Colonic mucosa (tissue), 4 donors: ENCODE measurements at places on chromosomes 3 and 15. TPM values are rescaled to one million over a fixed set of nuclear protein-coding genes. Genes with fewer than 3 reads are reported as not detected.

Gene RHOV
- total RNA-seq = 14.9 TPM

GRCh38 chr15:68620721-68621527, 42.1 kb downstream of the CORO2B start:
- peak; percentile 70 for DNase-seq

Gene MYZAP
- 11.7 TPM for total RNA-seq

DNA sequence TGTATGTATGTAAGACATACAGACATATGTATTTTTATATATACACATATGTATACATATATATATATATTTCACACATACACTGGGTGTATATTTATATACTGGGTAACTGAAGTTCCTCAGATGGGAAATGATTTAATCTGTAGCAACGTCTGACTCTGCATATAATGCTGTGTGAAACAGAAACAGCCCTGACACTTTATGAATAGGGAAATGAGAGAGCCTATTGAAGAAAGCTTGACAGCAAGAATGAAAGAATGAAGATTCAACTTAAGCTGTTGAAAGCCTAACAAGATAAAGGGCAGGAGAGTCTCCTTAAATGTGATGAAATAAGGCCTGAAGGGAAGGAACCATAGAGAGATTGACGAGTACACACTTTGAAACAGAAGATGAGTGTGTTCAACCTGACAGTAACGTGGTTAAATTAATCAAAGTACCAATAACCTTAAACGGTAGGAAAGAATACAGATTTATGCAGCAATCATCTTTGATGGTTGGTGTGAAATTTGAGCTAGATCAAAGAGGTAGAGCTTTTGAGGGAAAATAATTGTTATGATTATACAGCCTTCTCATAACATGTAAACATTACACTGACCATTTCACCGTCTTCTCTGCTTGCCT, 169.9 kb downstream of the MECOM start:
- DNase-seq = no peak

DNA sequence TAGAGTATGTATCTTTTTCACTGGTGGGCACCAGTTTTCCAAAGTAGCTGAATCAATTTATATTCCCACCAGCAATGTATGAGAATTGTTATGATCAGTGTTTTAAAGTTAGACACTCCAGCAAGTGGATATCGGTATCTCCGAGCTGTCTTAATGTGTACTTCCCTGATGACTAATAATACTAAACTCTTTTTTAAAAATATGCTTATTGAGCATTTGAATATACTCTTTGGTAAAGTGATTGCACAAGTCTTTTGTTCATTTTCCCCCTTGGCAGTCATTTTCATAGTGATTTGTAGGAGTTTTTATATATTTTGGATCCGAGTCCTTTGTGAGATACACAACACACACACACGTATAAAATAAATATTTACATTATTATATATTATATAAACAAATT, 12.5 kb upstream of the FEM1B start:
- DNase-seq = no peak

- DNase-seq = no peak
Observed at GRCh38 chr3:25237602-25238001, 190.5 kb upstream of the RARB start.

Gene KLHL40
- not detected for total RNA-seq

DNA sequence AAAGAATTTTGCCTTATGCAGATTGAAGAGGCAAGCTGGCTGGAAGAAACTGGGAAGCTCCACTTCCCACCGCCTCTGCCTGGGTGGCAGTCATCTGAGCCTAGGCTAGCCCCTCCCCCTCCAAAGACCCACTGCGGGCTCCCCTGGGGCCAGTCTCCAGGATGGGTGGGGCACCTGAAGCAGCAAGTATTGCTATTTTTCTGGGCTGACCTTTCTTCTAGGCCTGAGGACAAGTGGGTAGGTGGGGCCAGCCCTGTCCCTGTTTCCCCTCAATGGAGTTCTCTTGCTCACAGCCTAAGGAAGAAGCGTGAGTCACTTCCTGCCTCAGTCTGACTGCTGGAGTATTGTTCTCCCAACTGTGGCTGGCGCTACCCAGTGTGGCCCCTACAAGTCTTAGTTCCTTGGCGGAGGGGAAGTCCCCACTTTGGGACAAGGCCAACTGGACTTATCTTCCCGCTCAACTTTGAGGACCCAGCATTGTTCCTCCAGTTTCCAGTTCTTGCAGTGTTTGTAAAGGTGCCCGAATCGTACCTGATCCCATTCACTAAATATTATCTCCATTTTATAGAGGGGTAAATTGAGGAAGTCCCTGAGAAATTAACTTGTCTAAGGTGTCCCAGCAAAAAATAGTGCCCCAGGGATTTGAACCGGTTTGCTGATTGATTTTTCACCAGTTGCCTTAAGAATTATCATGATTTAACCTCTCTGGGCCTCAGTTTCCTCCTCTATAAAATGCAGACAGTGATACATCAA, 1.4 kb downstream of the FURIN start:
- DNase-seq = peak; percentile 72

Gene CYP1A2
- not detected for total RNA-seq

Gene SLC9C1
- 0.15 TPM for total RNA-seq

Gene ZSCAN29
- total RNA-seq = 26.2 TPM

Gene CD96
- 2.8 TPM for total RNA-seq

DNA sequence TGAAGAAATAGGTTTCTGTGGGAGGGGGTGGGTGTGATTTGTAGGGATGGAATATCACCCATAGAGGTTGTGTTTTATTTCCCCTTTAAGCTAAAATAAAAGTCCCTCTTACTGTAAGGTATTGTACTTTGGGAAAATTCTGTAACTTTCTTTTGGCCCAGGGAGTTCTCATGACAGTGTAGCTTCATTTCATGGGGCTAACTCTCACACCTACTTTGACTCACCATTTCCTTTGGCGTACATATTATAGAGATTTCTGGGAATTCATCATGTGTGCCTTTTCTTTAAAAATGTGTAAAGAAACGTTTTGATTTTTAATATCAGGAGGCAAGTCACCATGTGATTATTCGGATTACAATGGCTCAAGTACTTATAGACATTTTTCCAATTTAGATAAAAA, 477.7 kb upstream of the CFAP20DC start:
- no peak for DNase-seq

DNA sequence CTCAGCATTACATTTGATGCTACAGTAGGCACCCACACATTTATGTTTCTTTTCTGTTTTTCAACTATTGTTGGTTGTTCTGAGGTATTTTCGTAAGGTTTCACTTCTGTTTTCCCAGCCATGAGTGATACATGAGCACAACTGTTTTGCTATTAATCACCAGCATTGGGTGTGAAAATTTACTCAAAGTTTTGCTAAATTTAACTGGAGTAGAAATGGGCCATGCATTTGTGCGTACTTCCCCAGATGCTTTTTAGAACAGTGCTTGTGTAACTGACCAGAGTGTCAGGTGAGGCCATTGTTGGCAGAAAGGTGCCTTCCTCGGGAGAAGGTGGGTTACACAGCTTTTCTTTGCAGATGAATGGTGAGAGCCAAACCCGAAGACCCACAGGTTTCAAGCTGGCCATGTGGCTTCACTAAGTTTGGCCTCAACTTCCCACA, 70.4 kb downstream of the ST6GAL1 start:
- DNase-seq = no peak

Gene GASK1A
- 2.2 TPM for total RNA-seq

DNA sequence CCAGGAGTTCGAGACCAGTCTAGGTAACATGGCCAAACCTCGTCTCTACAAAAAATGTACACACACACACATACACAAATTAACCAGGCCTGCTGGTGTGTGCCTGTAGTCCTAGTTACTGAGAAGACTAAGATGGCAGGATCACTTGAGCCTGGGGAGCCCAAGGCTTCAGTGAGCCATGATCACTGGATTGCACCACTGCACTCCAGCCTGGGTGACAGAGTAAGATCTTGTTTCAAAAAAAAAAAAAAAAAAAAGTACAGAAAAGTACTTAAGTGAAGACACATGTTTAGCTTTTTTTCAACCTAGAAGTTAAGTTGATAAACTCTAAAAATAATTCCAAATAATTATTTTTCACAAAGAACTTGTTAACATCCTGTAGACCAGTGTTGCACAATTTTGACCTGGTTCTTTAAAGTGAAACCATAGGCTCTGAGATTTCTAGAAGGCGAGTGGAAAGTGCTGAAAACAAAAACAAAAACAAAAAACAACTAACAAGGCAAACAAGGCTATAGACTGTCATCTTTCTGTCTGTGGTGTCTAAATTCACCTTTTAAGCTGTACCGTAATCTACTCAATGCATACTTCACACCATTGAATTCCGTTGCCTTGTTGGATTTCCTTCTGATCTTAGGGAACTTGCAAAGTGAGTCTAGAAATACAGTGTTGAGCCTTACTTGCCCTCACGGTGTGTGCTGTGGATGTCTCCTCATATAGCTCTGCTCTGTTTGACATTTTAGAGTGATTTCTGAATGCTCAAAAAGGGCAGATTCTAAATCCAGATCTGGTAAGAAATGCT, 63.5 kb downstream of the CHST2 start:
- DNase-seq = no peak

- no peak for DNase-seq
Observed at GRCh38 chr15:82018201-82018600, 27.6 kb downstream of the MEX3B start.

DNA sequence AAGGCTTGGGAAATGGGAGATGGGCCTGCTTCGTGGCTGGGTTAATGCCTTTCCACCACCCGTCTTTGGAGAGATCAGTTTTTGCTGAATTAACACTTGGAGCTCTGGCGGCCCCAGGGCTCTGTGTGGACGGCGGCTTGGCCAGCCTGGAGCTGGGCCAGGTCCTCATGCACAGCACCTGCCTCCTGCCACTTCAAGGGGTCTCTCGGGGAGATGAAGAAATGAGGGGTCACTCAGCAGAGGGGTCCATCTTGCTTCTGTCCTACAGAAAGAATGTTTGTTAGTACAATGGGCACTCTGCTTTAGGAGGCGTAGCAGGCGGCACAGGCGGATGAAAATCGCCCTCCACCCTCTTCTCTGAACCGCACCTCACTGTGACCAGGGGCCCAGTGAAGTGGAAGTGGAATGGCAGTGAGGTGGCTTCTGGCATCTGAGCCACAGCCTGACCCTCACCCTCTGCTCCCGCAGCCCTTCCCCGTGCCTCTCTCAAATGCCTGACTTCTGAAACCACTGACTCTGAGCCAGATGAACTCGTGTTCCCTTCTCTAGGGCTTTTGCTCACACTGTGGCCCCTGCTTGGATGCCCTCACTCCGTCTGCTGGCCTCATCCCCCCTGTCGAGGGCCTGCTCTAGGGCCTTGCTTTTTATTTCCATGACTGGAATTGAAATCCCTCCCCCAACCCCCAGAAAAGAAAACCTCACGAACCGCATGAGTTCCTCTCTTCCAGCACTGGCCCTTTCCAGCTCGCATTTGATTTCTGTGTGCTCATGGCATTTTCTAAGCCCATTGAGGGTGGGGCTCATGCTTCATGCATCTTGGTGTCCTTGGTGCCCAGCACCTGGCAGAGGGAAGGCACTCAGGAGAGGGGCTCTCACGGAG, 42.2 kb downstream of the CHDH start:
- DNase-seq = no peak

GRCh38 chr15:66394472-66394871, 7.8 kb downstream of the MAP2K1 start:
- no peak for DNase-seq

Gene PDZRN3
- 19.1 TPM for total RNA-seq

GRCh38 chr3:14430053-14430452, 27.6 kb downstream of the SLC6A6 start:
- DNase-seq = no peak

DNA sequence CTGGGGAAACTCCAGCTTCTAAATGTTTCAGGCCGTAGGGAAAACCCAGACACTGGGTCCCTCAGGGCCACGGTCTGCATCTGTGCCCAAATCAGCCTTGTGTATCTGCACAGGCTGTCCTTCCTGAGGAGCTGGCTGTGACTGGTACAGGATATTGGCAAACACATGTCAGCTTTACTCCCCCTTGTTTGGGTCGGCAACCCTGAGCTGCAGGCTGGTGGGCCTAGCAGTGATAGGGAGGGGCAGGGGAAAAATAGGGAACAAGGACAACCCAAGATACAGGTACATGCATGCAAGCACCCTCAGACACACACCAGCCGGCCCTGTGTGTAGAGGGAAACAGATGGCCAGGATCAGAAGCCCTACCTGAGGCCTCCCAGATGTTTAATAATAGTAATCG, 28.7 kb upstream of the HCN4 start:
- no peak for DNase-seq

Gene LMAN1L
- not detected for total RNA-seq

DNA sequence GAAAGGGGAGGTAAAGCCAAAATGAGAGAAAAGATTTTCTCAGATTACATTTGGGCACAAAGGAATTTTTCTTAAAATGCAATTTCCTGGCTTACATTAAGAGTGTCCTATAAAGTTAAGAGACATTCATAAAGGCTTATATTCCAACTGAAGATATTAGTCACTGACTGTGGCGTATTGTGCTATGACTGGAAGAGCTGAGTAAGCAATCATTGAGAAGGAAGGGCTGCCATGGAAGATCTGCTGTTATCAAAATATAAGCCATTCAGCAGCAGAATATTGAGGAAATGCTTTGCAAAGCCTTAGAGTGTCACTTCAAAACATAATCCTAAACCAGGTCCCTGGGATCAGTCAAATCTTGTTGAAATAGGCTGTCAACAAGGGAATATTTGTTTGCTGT, 593.9 kb downstream of the TUSC7 start:
- DNase-seq = no peak

GRCh38 chr3:117887901-117888300, 1146.7 kb downstream of the IGSF11 start:
- DNase-seq = no peak

DNA sequence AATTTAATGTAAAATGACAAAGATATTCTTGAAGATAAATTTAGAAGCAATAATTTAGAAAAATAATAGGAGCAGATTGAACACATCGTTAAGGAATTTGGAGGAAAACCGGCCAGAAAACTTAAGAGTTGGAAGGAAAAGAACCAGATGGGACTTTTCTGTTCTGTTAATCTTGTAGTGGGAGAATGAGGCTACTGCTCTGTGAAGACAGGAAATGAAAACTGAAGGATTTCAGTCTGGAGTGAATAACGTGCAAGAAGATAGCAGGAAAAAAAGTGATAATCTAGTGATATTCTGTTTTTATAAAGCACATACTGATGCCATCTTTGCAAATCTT, 74.2 kb downstream of the DPPA2 start:
- DNase-seq = no peak

GRCh38 chr3:108455212-108455705, 55.1 kb downstream of the MYH15 start:
- DNase-seq = no peak

DNA sequence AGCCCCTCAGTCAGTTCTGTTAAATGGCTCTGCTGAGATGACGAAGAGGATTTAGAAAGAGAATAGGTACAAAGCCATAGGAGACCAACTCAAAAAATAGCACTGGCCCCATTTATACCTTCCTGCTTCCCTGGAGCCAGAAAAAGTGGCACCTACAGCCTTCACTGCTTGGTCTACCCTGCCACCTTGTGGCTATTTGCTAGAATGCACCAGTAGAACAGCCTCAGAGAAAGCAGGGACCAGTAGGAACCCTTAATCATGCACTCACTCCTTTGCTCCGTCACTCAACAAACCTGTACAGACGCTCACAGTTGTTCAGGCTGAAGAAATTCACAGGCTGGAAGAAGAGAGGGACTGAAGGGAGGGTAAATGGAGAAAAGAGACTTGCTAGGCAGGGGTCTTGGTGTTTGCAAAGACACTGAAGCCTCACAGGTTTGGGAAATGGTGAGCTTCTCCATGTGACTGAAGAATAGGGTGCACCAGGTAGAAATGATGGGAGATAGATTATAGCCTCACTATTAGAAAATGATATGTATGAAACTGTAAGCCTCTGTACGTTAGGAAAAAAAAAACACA, 12.1 kb upstream of the RTP2 start:
- peak; percentile 76 for DNase-seq
